ENCODE measurements at places on chromosomes 4 and X.

- DNase-seq, result no peak
These were observed 26.3 kb downstream of the CNGA1 start for GRCh38 chr4:47990145-47990544.

DNA sequence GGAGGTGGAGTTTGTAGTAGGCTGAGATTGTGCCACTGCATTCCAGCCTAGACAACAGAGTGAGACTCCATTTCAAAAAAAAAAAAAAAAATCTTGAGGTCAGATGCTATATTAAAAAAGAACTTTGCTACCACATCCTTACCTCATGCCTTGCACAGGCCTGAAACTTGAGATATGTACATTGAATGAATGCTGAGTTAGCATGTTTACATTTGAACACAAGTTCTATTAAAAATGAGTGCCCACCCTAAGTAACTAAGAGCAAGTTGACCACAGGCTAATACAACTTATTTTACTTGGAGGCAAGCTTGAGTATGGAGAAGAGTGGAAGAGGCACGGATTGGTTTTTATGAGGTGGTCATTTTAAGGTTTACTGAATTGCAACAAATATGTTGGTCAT, 276.6 kb upstream of the GATB start:
- no peak for DNase-seq

DNA sequence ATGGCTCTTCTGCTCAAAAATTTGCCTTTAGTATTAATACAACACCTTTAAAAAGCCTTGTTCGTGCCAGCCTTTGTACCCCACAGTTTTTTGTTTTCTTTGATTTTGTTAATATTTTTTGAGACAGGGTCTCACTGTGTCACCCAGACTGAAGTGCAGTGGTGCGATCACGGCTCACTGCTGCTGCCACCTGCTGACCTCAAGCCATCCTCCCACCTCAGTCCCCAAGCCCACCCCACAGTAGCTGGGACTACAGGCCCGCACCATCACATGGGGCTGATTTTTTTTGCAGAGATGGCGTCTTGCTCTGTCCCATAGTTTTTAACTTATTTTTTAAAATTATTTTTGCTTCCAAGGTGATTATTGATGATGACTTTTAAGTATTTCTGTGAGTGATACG, 134.0 kb downstream of the HTR2C start:
- no peak for DNase-seq

GRCh38 chrX:2272337-2272736, 228.4 kb downstream of the DHRSX start:
- DNase-seq, result no peak

DNA sequence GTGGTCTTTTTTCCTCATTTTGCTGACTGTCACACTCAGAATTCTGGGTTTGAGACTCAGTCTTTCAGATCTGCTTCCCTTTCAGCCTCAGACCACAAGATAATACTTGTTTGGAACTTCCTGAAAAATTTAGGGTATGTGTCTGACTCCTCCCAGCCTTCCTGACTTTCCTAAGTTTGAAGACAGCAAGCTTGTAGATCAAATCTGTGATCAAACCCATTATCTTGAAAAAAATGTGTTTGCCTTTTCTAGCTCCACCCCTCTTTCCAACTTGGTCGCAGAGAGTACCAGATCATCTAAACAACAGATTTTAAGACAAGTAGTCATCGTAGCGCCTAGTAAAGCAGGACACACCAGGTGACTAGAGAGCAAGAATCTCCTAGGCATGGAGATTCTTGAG, 9.9 kb downstream of the BCAP31 start:
- no peak for DNase-seq

- peak; percentile 83 for DNase-seq
These were observed 24.8 kb downstream of the RTL9 start for GRCh38 chrX:110383414-110383813.

- DNase-seq, result no peak
These were observed 772 bp upstream of the WNK3 start for GRCh38 chrX:54358424-54359211.

DNA sequence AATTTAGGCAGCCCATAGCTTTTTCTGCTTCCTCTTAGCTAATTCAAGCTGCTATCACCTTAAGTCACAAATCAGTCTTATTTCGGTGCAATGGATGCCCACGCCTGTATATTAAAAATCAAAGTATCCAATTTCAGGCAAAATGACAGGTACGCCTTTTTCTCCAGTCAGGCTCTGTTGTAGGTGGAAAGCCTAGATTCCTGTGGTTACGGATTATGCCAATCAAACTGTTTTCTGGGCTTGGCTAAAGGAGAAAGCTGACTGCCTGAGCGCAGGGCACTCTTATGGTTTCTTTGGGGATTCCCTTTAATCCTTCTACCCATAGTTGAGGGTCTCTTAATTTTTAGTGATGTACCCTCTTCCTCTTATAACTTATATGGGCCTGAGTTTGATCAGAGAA, 550.5 kb downstream of the PDHA2 start:
- DNase-seq, result no peak

DNA sequence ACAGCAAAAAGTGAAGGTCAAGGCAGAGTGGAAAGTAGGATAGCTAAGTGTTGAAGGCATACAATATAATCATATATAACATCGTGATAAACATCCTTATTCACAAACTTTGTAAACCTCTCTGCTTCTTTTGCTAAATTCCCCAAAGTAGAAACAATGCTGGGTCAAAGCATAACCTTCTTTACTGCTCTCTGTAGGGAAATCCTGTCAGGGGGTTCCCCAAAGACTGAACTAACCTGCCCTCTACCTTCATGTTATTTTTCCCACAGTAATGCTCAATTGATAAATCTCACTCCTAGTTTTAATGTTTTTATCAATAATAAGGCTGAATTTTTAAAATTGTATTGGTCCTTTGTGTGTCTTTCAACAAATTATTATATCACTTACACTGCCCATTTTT, 55.7 kb downstream of the DCHS2 start:
- no peak for DNase-seq

DNA sequence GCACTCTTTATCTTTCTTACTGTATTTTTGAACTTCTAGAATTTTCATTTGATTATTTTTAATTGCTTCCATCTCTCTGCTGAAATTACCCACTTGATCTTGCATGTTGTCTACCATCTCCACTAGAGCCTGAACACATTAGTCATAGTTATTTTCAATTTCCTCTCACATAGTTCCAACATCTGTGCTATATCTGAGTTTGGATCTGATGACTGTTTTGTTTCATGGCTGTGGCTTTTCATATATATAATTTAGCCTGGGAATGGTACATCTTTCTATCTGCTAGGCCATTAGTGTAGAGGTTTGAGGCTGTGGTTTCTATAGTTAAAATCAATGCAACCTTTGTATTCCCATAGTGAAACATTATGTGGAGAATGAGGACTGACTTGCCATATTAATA, 33.2 kb downstream of the NPY2R start:
- DNase-seq, result no peak

- DNase-seq, result peak; percentile 1
These were observed 222.1 kb downstream of the PCDH18 start for GRCh38 chr4:137310166-137310565.

DNA sequence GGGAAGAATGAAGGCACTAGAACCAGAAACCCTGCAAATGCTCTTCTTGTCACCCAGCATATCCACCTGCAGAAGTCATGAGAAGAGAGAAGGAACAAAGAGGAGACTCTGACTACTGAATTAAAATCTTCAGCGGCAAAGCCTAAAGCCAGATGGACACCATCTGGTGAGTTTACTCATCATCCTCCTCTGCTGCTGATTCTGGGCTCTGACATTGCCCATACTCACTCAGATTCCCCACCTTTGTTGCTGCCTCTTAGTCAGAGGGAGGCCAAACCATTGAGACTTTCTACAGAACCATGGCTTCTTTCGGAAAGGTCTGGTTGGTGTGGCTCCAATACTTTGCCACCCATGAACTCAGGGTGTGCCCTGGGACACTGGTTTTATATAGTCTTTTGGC, 181.7 kb downstream of the AR start:
- DNase-seq, result no peak

DNA sequence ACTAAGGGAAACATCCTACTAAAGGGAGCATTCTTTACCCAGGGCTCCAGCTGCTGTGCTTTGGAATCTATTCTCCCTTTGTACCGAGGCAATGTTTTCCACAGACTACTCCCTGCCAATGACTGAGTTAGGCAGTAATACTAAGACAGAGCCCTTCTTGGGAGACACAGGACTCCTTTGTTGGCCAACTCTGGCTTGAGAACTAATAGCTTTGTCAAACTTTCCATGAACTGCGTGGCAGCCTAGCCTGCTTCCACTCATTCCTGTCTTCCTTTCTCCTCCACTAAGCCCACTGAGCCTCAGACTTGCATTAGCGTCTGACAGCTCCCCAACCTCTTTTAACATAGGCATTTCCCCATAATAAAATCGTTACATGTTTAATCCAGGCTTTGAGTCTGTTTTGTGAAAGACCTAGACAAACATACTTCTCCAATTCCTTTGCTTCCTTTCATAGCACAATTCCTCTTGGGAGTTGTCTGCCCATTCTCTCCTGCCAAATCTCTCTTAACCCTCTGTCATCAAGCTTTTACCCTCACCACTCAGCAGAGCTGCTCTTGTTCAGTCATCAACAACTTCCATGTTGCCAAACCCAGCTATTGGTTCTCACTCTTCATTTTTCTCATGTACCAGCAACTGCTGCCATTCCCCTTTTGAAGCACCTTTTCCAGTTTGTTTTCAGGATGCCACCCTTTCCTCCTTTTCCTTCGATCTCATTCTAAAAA, 300.3 kb upstream of the IGFBP7 start:
- no peak for DNase-seq

DNA sequence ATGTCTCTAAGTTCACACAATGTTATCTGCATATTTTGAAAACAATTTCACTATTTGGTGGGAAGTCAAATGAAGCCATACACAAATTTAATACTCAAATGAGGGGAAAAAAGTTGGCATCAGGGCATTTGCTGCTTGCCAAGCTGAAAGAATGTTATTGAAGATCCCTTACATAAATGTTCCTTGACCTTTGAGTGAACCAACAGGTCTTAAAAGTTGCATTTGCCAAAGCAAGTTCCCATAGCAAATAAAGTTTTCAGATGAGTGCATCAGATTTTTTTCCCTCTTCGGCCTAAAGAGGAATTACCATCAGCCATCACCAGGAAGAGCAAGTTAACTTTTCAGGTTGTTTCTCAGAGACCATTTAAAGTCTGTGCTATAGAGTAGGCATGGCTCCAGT, 115.9 kb downstream of the COX18 start:
- DNase-seq, result no peak

GRCh38 chrX:134634691-134635090, 23.6 kb downstream of the PLAC1 start:
- peak; percentile 5 for DNase-seq

GRCh38 chr4:182695842-182696241, 221.3 kb downstream of the DCTD start:
- DNase-seq, result no peak

- no peak for DNase-seq
These were observed 1144.8 kb downstream of the ADGRL3 start for GRCh38 chr4:62344915-62345314.

GRCh38 chrX:69079268-69079667, 86.0 kb downstream of the PJA1 start:
- DNase-seq, result no peak

DNA sequence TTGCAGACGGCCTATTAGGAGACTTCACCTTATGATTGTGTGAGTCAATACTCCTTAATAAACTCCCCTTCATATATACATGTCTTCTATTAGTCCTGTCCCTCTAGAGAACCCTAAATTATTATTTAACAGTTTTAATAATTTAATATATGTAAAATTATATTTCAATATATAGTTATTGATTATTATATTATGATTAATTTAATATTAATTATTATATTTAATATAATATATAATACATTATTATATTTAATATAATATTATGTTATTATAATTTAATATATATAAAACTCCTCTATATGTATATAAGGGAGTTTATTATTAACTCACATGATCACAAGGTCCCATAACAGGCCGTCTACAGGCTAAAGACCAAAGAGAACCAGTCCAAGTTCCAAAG, 533.2 kb downstream of the ARAP2 start:
- DNase-seq, result no peak

GRCh38 chr4:73275318-73275654, 16.7 kb upstream of the ANKRD17 start:
- DNase-seq, result no peak

- DNase-seq, result no peak
These were observed 170.6 kb upstream of the PACRGL start for GRCh38 chr4:20529691-20530090.

DNA sequence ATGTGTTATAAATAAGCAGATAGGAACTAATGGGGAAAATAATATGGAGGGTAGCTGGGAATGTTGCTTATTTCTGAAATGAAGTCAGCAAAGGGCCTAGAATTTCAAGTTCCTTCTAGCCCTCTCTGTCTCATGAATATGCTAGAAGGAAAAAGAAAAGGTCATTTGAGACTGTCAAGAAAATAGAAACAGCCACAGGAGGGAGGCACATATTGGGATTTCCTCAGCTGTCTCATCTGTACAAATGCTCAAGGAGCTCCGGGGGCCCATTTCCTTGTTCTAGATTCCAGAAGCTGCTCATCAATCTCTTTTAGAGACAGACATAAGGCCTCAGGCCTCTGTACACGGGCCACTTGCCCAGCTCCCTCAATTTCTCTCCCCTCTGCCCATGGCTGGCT, 127.6 kb upstream of the ETNPPL start:
- no peak for DNase-seq

DNA sequence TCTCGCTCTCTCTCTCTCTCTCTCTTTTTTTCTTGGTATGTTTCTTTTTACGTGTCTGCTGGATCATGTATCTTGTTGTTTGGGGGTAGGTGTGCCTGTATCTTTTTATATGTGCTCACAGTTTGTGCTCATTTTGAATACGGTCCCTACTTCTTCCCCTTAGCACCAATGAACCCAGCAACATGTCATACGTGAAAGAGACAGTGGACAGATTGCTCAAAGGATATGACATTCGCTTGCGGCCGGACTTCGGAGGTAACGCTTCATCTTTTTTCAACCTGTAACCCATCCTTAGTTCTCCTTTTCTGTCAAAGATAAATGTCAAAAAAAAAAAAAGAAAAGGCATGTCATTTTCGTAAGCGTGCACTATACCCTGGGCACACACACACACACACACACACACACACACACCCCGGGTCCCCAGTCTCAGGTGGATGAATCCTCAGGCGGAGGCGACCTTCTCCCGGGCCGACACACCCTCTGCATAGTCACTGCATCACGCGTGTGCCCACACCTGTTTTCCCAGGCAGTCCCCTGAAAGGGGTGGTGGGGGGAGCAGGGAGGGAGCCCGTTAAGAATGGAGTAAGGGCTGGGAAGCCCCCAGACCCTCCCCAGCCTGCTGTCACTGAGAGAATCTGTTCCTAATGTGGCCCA, 511 bp downstream of the GABRB1 start:
- no peak for DNase-seq

GRCh38 chr4:139484783-139485311, 30.9 kb downstream of the RAB33B start:
- no peak for DNase-seq
